ENCODE measurements at places on chromosomes 1 and 21.

DNA sequence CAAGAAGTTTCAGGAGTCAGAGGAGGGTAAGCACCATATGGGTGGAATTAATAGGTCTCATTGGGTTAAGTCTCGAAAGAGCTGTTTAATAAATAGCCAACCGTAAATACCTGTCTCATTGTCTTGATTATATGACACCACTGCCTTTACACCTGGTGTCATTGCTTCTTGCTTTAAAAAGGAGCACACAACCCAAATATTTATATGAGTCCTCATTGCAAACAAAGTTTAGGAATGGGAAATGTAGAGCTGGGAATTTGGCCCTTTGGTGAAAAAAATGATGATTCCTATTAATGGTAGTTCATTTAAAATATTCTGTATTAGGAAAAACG lies 2.1 kb downstream of the BACH1 start:
- DNase-seq, result no peak

- no peak for DNase-seq
Measured at GRCh38 chr1:241167121-241167630, 189.8 kb downstream of the RGS7 start.

GRCh38 chr21:25979845-25980616 lies 190.5 kb downstream of the APP start:
- no peak for DNase-seq

DNA sequence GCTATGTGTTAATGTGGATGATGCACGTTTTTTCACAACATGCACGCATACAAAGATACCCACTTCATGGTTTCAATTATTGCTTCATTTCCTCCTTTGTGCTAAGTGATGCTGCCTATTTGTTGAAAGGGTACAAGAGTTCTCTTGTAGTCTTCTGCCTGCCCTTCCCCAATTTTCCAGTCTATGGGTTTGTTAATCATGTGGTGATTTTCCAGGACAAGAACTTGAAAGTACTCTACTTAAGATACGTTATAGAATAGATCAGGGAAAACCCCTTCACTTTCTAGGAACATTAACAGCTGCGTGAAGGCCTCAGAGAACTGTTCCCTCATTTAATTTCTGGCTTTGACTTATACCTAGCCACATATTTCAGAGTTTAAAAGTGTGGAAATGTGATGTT lies 52.1 kb upstream of the SLC44A3 start:
- no peak for DNase-seq

GRCh38 chr1:85330711-85331290 lies 54.4 kb upstream of the BCL10 start:
- DNase-seq, result no peak

DNA sequence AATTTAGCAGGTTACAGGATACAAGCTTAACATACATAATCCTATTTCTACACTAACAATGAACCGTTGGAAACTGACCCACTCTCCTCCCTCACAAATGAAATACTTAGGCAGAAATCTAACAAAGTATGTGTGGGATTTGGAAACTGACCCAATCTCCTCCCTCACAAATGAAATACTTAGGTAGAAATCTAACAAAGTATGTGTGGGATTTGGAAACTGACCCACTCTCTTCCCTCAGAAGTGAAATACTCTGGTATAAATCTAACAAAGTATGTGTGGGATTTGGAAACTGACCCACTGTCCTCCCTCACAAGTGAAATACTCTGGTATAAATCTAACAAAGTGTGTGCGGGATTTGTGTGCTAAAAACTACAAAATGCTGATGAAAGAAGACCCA lies 60.3 kb downstream of the TRAF5 start:
- no peak for DNase-seq

DNA sequence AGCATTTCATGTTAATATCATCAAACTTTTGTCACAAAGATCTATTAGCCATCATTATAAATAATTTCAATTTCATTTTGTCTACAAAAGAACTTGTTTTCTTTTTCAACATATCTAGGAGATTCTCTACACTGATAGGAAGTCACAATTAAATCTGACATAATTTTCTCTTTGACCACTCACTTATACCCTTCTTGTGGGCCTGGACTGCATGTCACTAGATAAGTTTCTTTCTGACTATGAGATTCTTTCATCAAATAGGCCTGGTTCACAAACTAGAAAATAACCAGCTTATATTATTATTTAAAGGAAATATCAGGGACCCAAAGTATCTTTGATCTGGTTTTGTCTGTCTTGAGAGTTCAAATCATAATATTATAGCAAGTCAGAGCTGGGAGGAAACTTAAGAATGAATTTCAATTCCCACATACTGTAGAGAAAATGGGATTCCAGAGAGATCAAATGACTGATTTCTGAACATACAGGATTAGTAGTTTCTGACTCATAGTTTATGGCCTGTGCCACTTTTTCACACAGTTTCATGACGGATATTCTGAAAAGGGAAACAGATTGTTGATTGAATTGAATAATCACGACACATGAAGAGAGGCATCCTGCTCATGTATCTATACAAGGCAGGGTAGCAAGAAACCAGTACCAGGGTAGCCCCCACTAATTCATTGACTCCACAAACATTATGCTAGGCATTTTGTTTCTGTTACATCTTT lies 355.8 kb downstream of the GPATCH2 start:
- no peak for DNase-seq

GRCh38 chr1:231931846-231932454 lies 305.4 kb downstream of the DISC1 start:
- DNase-seq, result peak; percentile 46

GRCh38 chr1:182038220-182038619 lies 23.3 kb downstream of the ZNF648 start:
- DNase-seq, result no peak

DNA sequence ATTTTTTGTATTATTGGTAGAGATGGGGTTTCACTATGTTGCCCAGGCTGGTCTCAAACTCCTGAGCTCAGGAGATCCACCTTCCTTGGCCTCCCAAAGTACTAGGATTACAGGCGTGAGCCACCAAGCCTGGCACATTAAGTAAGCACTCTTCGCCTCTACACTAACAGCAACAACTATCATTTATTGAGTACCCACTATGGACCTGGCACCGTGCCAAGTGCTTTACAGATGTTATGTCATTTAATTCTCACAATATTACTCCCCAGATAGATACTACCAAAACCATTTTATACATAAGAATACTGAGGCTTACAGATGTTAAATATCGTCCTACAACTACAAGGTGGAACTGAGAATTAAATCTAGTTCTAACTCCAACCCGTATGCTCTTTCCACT lies 50.1 kb downstream of the TUT4 start:
- DNase-seq, result no peak

DNA sequence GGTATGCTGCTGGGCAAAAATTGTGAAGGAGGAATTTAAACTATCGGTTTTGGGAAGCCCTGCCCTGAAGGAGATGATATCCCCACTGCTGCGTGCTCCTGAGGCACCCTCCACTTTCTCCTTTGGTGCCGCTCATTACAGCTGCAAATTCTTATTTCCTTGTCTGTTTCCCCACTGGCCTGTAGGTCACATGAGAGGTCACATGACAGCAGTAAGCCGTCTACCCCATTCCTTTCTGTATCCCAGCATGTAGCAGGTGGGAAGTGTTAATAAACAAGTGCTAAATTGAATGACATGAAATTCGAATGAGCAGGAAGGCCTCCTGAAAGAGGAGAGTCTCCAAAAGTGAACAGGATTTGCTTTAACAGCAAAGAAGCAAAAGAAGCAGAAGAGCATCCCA lies 58.7 kb downstream of the GRIK3 start:
- no peak for DNase-seq

DNA sequence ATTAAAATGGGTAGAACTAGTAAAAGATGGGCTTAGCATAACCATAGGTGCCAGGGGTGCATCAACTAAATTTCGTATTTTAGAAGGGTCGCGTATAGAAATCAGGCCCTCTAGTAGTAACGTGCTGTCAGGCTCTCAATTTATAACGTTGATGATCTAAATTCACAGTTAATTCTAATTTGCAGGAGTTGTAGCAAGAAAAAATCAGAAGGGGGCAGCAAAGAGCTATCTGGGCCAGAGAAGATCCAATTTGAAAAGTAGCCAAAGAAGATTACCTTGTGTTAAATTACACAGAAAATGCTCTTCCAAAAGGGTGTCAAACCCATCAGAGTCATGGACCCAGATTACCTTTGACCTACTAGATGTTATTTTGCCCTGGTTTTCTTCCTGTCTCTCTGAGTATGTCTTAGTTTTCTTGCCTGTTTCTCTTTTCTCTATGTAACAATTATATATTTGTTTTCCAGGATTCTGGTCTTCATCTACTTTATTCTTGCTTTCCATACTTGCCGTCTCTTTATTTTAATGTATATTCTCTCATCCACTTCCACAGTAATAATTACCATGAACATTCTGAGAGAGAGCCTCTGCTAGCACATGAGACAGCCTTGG lies 1030.9 kb downstream of the AMY1C start:
- no peak for DNase-seq

DNA sequence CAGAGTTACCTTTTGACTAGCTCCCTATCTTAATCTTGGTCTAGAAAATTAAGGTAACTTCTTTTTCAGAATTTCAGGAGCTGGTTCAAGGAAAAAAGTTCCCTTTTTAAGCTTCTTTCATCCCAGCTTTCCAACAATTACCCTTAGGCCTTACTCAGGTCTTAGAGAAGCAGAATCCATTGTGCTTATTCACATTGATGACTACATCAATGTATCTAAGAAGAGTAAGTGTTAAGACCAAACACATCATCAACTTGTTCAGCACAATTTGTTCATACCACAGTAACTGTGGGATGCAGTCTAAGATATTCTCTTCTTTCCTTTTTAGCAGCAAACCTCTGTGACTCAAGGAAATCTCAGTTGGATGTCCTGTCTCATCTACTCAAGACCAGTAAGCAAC lies 4.1 kb downstream of the MRPL9 start:
- no peak for DNase-seq

DNA sequence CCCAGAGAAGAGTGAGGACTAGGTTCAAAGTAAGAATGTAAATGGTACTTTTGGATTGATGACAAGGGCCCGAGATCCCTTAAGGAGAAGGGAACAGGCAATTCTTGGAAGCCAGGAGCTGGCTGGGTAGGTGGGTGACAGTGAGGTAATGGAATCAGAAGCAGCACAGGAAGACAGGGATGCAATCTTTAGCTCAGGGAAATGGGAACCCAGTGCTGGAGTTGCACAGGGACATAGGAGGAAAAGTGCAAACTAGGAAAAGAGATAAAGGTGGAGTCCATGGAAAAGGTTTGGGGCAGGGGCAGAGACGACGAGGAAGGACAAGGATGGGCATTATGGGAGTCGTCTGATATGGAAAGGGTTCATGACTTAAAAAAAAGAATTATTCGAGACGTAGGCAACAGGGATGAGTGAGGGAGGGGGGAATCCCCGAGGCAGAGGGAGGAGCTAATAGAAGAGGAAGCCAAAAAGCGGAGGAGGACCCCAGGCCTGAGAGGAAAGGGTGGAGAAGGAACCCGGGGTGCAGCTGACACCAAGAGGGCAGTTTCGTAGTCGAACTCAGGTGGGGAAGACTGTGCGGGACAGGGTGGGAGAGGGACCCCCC lies 495 bp downstream of the PI4KB start:
- DNase-seq, result peak; percentile 64

DNA sequence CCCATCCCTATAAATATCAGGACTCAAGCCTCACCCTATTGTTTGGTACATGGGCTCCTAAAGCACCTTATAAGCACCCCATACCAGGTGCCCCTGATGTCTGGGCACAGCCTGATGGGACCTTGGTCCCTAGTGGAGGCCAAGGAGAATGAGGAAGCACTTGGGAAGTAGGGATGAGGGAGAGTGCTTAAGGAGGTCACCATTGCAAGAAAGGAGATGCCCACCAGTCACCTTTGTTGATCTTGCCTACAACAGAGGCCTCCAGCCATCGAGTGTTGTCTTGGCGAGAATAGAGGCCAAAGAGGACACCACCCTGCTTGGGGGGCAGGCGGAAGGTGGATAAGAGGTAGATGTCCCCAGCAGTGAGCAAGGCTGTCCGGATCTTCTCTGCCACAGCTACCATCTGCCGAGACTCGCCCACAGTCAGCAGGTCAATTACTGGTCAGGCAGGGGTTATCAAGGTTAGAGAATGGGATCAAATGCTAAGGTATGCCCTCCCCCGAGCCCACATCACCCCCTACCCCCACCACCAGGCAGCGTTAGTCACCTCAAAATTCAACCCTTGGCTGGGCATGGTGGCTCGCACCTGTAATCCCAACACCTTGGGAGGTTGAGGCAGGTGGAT lies 1.6 kb downstream of the THBS3 start:
- no peak for DNase-seq

DNA sequence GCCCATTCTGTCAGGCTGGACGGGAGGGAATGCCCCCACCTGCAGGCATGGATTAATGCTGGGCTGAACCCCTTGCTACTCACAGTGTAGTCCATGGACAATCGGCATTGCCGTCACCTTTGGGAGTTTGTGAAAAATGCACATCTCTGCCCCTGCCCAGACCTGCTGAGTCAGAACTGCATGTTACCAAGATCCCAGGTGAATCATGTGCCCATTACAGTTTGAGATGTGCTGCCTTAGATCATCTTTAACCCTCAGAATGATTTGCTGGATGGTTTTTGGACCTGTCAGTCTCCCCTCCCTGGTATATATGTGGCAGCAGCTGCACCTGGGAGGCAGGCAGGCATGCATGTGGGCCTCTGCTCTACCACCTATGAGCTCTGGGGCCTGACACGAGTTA lies 15.0 kb downstream of the HTR6 start:
- DNase-seq, result no peak

- DNase-seq, result peak; percentile 32
Measured at GRCh38 chr1:237938553-237938952, 47.8 kb upstream of the ZP4 start.

GRCh38 chr1:59688976-59689375 lies 125.8 kb upstream of the HOOK1 start:
- DNase-seq, result no peak

DNA sequence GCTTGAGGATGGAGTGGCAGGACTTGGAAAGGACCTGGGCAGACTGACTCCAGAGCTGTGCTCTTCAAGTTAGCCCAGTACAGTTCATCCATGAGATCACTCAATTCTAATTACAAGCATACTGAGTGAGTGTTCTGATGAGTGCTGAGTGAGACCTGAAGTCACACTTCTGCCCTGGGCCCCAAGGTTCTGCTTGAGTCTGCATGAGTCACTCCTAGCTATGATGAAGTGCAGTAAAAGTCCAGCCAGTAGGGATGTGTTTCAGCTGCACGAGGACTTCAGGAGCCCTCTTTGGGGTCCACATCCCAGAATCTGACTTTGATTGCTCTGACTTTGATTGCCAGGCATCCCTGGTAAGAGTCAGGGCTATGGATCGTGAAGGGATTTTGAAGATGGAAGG lies 35.8 kb downstream of the PLEKHA6 start:
- no peak for DNase-seq

- no peak for DNase-seq
Measured at GRCh38 chr1:177817937-177818875, 151.7 kb downstream of the SEC16B start.

DNA sequence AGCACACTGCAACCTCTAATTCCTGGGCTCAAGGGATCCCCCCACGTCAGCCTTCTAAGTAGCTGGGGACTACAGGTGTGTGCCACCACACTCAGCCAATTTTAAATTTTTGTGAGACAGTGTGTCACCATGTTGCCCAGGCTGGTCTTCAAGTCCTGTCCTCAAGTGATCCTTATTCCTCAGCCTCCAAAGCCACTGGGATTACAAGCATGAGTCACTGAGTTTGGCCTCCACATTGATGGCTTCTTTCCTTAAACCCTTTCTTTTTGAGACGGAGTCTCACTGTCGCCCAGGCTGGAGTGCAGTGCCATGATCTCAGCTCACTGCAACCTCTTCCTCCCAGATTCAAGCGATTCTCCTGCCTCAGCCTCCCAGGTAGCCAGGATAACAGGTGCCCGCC lies 7.6 kb downstream of the KPNA6 start:
- DNase-seq, result no peak

Data from colonic mucosa (tissue), 4 donors.